HFF-Myc (cell line): ENCODE measurements at places on chromosomes 11 and 22.

- DNase-seq, result no peak
Measured at GRCh38 chr11:86453290-86454030, 78.8 kb downstream of the CCDC81 start.

DNA sequence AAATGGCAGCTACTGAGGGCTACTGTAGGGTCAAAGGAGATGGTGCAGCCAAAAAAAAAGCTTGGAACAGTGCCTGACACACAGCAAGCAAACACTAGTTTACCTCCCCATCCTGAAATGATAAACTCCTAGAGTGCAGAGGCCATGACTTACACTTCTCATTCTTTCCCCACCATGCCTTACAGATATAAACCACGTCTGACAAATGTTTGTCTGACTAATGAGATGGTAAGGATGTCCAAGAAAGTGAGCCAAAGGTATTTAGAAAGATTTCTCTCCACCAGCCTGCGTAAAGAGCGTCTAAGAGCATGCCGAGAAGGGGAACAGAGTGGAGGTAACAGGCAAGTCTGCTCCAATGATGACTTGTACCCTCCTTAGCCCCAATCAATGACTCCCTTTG lies 99.0 kb downstream of the LARGE1 start:
- no peak for DNase-seq

- DNase-seq, result no peak
Measured at GRCh38 chr11:127998421-127998820, 588.9 kb downstream of the ETS1 start.

DNA sequence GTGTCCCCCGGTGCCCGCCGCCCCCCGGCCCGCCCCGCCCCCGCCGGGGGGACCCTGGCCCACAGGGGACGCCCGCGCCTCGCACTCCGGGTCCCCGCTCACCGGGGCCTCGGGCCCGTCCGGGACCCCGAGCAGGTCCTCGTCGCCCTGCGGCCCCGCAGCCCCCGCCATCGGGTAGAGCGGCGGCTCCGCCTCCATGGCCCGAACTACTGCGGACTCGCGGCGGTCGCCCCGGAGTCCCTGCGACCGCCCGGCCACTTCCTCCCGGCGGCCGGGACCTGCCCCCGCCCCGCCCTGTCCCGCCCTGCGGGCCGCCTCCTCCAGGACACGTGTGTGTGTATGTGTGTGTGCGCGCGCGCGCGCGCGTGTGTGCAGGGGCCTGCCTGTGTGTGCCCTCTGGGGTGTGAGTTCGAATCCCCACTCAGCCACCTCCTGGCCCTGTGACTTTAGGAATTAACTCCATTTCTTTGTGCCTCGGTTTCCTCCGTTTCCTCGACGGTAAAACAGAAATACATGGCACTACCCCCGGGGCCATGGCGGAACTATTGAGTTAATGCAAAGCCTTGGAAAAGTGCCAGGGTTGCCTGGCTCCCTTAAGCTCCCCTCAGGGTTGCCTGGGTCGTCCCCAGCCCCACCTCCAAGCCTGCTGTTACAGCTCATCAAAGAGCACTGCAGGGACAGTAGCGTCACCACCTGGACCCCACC lies at the start of gene UNC93B1:
Gene UNC93B1, minus strand, starts transcription at position 252 of the 705 bp plus-strand sequence. Its CDS starts 54 bp downstream, at position 198.
- no peak for DNase-seq

- DNase-seq, result no peak
Measured at GRCh38 chr11:70176940-70177689, 26.0 kb upstream of the FADD start.

DNA sequence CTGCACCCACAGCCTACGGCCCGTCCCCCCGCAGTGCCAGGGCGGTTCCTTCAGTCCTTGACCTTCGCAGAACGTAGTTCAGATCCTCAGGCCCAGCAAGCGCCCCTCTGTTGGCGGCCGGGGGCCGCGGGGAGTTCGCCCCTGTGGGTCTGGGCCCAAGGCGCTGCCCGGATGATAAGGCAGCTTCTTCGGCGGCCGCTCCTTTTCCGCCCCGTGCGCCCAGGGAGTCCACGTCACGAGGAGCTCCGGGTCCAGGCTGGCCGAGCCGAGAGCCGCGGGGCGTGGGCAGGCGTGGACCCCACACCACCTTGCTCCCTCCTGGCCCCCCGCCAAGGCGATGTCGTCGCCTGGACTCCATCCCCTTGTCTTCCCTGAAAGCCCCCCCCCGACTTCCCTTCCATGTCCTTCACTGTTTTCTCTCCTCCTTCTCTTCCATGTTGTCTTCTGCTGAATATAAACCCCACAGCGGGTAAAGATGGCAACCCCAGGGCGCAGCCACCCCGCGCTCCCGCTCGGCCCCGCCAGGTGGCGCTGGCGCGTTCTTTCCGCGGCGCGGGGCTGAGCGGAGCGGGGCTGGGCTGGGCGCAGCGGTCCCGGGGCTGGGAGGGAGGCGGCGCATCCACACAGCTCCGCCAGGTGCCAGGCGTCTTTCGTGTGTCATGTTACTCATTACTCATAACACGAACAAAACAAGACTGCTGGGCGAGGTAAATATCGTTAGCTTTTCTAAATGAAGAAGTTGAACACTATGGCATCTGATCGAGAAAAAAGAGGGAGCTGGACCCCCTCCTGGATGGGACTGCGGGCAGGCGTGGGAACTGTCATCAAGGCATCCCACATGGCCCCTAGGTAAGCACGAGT lies 321.0 kb downstream of the NTM start:
- no peak for DNase-seq

GRCh38 chr11:43505171-43505570 lies 146.5 kb downstream of the TTC17 start:
- no peak for DNase-seq

- no peak for DNase-seq
Measured at GRCh38 chr11:12139144-12139881, 28.9 kb downstream of the MICAL2 start.
